ENCODE measurements at places on chromosomes 6 and 20. TPM values are rescaled to one million over a fixed set of nuclear protein-coding genes. Genes with fewer than 3 reads are reported as not detected.

SH3BGRL2 gene
- total RNA-seq: 22.0 TPM

BLOC1S5 gene
- total RNA-seq: 16.0 TPM

BHLHE23 gene
- total RNA-seq: not detected

EYS gene
- 0.50 TPM for total RNA-seq

ADTRP gene
- 11.4 TPM for total RNA-seq

SLC32A1 gene
- not detected for total RNA-seq

SIRPG gene
- total RNA-seq: 0.58 TPM

SPTLC3 gene
- total RNA-seq: 25.0 TPM

OR2H1 gene
- total RNA-seq: not detected

OPRL1 gene
- 2.0 TPM for total RNA-seq

GGTLC1 gene
- total RNA-seq: 22.4 TPM

PRICKLE4 gene
- total RNA-seq: 7.9 TPM

TMEM200A gene
- 7.6 TPM for total RNA-seq

SAMD10 gene
- total RNA-seq: 4.6 TPM

RIPK1 gene
- total RNA-seq: 22.1 TPM

ZC2HC1B gene
- not detected for total RNA-seq

OXT gene
- not detected for total RNA-seq

FAM83B gene
- 2.0 TPM for total RNA-seq

THBD gene
- total RNA-seq: 77.4 TPM

OSTM1 gene
- 73.1 TPM for total RNA-seq

PACRG gene
- 2.7 TPM for total RNA-seq

MACROD2 gene
- 23.6 TPM for total RNA-seq

CHRNA4 gene
- total RNA-seq: not detected

CTAGE9 gene
- not detected for total RNA-seq

TNFAIP3 gene
- 22.6 TPM for total RNA-seq

C6orf15 gene
- not detected for total RNA-seq

OR2H2 gene
- not detected for total RNA-seq

SRMS gene
- total RNA-seq: not detected

SIGLEC1 gene
- 22.8 TPM for total RNA-seq

LPIN3 gene
- 10.8 TPM for total RNA-seq

EFCAB8 gene
- 0.35 TPM for total RNA-seq

KCNQ2 gene
- total RNA-seq: not detected

UCKL1 gene
- 26.7 TPM for total RNA-seq

TBXT gene
- total RNA-seq: not detected

CDSN gene
- 0.13 TPM for total RNA-seq

GABRR1 gene
- not detected for total RNA-seq

OGFRL1 gene
- 28.9 TPM for total RNA-seq

GDAP1L1 gene
- not detected for total RNA-seq

CEP162 gene
- 9.7 TPM for total RNA-seq

ZNF831 gene
- total RNA-seq: 0.38 TPM

SYNDIG1 gene
- total RNA-seq: 2.0 TPM

TFAP2D gene
- not detected for total RNA-seq

ENPP3 gene
- total RNA-seq: 0.50 TPM

TAGAP gene
- 8.2 TPM for total RNA-seq

C6orf132 gene
- total RNA-seq: 20.3 TPM

PRL gene
- 0.39 TPM for total RNA-seq

HACE1 gene
- total RNA-seq: 12.9 TPM

PDYN gene
- not detected for total RNA-seq

RSPH4A gene
- total RNA-seq: 0.15 TPM

PRDM13 gene
- not detected for total RNA-seq

PRKN gene
- 2.1 TPM for total RNA-seq

SMOC2 gene
- 8.9 TPM for total RNA-seq

MYBL2 gene
- 10.5 TPM for total RNA-seq

GPR63 gene
- 0.71 TPM for total RNA-seq

CEP43 gene
- 15.3 TPM for total RNA-seq

Measured in left lung (tissue), 14 donors.